ENCODE measurements at places on chromosomes 3 and 15.

GRCh38 chr15:88890495-88890894 is 4.8 kb downstream of the HAPLN3 start:
- DNase-seq = no peak

DNA sequence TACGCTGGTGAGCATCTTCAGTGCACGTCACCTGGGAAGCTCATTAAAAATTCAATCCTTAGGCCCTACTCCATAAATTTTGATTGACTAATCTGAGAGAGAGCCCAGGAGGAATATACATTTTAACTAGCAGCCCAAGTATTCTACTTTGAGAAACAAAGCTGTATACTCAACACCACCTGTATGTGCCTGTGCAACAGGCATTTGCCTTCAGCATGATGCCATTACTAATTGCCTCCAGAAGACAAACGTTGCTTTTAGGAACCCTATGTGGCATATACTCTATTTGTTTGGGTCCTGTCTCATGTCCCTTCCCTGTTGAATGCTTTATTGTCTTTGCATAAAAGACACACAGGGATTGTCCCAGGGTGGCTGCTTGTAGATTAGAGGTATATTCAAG is 7.7 kb downstream of the ASTE1 start:
- DNase-seq = no peak

DNA sequence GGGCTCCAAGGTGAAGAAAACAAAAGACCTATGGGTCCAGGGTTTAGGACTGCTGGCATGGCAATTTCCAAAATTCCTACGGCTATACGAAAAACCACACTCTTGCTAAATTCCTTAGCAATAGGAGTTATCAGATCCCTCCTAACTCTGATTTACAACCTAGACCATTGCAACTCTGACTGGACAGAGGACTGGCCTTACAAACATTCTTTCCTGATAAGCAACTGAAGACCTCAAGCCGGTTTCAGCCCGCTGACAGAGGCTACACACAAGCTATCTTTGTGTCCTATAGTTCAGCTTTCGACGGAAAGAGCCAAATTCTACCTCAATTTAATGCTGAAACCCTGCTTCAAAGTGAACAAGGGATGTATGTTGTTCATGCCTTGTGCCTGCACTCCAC is 38.3 kb upstream of the AGBL1 start:
- DNase-seq = no peak

- DNase-seq = no peak
These were observed 45.9 kb downstream of the HCN4 start for GRCh38 chr15:73322665-73323373.

- DNase-seq = no peak
These were observed 211.6 kb upstream of the LRRN1 start for GRCh38 chr3:3587647-3587972.

DNA sequence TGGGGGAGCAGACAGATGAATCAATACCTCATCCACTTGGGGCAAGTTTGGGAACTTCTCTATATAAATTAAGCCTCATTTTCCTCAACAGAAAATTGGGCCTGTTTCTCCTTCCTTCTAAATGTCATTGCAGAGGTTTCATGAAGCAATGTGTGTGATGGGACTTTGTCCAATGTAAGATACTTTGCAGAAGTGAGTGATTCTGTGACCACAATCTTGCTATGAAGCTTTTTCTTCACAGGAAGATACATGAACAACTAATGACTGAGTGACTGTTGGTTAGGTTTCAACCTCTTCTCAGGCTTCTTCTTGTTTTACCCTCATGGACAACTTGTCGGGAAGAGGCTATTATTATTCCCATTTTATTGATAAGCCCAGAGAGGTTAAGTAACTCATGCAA is 11.0 kb downstream of the TMEM45A start:
- no peak for DNase-seq

GRCh38 chr3:62479326-62479725 is 106.0 kb upstream of the FEZF2 start:
- DNase-seq = no peak

- DNase-seq = no peak
These were observed 43.7 kb downstream of the SLC12A8 start for GRCh38 chr3:125168711-125169393.

GRCh38 chr15:57398336-57398735 is 22.0 kb downstream of the CGNL1 start:
- DNase-seq = no peak

- DNase-seq = no peak
These were observed 84.2 kb upstream of the PDZRN3 start for GRCh38 chr3:73708956-73709355.

- no peak for DNase-seq
These were observed 383.0 kb downstream of the ZBTB20 start for GRCh38 chr3:114764056-114764492.

DNA sequence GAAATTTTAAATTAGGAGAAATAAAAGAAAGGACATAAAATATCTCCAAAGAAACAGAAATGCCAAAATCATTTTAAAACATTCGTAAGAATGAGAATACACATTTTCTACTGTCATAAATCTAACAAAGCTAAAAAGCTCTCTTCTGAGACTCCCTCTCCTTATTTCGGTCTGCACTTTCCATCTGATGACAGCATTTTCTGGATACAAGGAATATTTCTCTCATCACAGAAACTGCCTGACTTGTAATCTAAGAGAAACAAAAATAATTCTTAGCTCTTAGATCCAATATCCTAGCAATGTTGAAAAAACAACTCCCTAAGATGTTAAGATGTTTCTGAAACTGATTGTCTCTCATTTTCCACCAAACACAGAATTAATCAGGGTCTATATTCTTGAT is 93.5 kb downstream of the PEAK1 start:
- no peak for DNase-seq

- peak; percentile 64 for DNase-seq
These were observed 6.9 kb upstream of the PPP1R2 start for GRCh38 chr3:195549931-195550519.

DNA sequence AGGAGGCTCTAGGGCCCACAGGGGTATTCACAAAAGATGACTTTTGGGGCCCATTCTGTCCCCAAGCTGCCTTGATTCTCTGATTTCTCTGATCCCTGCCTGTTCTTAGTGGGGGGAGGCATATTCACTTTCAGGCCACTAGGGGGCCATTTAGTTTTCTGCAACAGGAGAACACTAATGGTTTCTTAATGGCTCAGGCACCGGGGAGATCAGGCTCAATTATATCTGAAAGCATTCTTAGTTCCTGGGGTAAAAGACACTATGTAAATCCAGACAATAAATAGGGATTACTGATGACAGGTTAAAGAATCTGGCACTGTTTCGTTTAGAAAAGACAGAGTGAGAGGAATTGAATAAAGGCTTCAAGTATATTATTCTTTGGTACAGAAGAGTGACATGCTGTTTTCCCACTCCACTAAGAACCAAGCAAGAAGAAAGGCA is 2.5 kb upstream of the INAFM2 start:
- DNase-seq = no peak

- DNase-seq = no peak
These were observed 50.9 kb upstream of the MAP3K13 start for GRCh38 chr3:185311991-185312390.

DNA sequence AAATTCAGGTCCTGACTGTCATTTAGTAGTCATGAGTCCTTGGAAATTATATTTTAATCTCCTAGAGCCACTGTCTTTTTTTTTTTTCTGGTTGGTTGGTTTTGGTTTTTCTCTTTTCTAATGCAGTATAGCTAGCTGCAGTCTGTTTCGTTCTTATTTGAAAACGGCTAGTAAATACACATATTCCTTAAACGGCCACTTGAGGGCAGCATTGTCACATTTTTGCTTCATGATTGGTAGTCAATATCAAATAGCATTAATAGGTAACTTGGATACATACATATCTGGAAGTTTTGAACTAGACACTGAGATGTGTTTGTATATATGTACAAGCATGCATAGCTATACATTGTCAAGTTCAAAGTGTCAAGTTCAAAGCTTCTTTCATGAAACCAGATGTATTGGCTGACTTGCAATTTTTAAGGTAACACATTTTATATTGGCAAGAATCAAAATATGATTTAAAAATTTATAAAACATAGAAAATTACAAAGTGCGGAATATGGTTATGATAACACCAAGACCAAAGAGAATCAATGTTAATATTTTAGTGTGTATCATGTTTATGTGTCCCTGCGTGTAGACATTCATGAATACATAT is 22.5 kb downstream of the GABRA5 start:
- no peak for DNase-seq

DNA sequence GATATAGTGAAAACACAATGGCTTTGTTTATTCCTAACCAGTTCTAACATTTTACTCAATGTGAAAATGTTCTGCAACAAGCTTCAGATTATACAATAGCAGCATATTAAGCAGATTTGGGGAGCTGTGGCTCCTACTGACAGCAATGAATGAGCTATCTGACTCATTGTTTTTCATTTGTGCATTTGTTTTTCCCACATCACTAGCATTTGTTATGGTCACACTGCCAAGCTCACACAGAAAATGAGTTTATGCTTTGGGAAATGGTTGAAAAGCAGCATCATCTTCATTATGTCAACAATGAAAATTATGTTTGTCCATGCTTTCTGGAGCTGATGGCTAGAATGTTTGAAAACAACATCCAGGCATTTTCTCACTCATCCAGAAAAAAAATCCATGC is 53.5 kb downstream of the ZPLD1 start:
- no peak for DNase-seq

GRCh38 chr3:31765871-31766270 is 215.2 kb downstream of the OSBPL10 start:
- no peak for DNase-seq

DNA sequence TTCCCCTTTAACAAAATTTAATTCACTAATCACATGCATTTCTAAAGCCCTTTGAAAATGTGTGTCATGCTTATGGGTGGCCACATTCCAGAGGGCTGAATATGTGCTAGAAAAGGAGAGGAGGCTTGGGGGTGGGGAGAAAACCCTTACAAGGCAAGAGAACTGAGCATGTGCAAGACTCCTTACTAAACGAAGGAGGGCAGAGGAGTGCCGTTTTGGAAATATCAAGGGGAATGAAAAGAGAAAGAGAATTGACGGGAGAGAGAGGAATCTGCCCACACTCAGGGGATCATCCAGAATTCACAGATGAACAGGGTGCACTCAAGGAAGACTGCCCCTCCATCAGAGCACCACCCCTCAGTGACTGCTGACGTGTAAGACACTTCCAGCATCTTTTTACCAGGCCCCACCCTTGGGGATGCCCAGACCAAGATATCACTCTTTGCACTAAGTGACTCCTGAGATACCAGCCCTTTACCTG is 37.9 kb upstream of the TSC22D2 start:
- DNase-seq = no peak

DNA sequence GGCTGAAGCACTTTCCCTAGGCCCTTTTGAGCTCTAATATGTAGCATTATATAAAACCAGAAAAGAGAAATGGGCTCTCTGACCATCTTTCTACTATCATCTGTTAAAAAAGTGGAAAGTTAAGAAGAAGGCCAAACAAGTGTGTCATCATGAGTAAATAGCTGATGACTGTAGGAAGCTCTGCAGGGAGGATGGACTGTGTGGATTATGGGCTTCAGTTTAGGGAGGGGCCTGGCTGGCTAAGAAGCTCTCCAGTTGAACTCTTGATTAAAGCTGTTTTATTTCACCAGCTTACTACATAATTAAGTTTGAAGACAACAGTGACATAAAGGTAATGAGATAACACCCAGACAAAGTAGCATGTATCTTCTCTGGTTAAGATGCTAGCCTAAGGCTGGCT is 30.6 kb downstream of the INTS14 start:
- DNase-seq = no peak

GRCh38 chr15:91924837-91925495 is 71.5 kb downstream of the SLCO3A1 start:
- no peak for DNase-seq

- DNase-seq = no peak
These were observed 18.5 kb downstream of the IGF1R start for GRCh38 chr15:98666841-98667240.

DNA sequence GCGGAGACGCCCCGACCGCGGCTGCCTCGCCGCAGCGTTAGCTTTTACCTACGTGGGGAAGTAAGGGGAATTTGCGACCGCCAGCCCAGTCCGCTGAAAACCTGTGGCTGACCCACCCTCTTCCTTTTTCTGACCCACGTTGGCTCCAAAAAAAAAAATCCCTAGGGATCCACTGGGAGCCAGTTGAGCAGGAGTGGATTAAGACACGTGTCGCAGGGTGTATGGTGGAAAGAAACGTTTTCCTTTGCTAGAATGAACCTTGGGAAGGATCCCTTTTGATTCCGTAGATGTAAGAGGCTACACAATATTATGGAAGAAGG is 575 bp upstream of the PCYT1A start:
- no peak for DNase-seq

DNA sequence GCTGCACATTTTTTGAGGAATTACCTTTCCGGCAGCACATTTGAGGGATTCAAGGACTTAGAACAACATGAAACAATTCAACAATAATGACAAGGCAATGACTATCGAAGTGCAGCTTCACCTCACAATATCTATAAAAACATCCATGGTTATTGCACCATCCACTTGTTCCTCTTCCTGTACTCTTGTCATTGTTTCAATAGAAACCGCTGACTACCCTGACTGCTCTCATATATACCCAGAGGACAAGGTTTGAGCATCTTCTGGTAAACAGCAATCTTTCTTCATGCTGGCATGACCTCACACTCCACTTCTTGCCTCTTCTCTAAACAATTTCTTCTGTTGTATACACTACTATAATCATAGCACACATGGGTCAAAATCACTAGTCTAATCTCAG is 864.9 kb downstream of the FHIT start:
- DNase-seq = no peak

GRCh38 chr3:138950006-138950644 is 3.1 kb downstream of the FOXL2NB start:
- DNase-seq = no peak

DNA sequence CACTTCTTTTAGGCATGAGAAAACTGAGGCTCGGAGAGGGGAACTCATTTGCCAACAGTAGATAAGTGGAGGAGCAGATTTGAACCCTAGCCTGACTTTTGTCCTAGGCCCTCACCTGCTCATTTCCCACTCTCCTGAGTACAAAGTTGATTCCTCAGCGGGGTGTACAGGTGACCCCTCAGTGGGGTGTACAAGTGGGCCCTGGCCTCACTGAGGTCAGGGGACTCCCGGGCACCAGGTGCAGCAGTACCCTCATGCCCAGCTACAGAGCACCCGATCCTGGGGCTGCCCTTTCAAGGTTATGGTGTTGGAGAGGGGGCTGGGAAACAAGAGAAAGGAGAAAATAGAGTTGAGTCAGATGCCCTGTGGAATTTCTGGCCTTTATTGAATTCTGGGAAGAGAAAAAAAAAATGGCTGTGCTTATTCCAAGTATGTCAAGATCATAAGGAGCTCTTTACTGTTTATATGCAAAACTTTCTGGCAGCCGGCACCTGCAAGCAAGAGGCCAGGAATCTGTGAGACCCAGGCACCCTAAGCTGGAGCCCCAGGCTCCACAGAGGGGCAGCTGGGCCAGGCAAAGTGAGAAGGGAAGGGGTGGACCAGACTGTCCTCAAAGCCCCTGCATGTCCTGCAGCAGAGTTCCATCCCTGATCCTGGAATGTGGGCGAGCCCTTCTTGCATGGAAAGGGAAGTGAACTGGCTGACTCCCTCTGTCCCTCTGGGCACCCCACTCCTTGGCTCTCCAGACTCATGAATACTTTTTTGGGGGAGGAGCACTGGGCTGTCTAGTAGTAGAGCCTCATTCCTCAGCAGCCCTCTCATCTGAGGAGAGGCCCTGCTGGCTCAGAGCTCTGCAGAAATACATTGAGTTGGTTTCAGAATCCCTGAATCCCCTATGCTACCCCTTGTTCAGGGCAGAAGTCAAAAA is 43.1 kb downstream of the AMOTL2 start:
- DNase-seq = no peak

- no peak for DNase-seq
These were observed 201.1 kb downstream of the AKAP13 start for GRCh38 chr15:85581495-85581894.
